ENCODE measurements at places on chromosomes 16 and 17.

DNA sequence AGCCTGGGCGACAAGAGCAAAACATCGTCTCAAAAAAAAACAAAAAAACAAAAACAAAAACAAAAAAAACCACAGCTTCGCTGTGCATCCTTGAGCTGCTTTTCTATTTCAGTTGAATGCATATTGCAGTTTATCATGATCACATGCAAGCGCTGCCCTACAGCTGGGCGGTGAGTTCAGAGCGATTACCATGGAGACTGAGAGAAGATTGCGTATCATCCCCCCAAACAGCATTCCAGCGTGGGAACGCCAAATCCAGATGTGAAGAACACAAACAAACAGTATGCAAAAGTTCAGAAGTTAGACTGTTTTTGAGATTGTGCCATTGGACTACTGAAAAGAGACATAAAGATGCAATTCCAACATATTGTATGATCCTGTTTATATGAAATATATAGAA lies 15.1 kb upstream of the SLC52A1 start:
- DNase-seq, result no peak

DNA sequence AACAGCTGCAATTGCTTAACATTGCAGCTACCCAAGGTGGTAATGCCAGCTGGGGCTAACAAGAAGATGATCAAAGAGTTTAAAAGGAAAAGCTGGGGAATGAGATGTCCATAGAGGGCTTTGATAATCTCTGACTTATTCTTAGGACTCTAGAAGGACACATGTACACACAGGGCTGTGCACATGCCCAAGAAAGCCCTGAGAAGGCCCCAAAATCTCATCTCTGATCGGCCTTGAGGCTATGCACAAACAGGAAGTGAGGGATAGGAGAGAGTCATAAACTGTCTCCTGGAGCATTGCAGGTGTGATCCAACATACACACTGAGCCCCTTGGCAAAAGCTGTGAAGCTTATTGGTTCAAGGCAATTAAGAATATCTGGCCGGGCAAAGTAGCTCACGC lies 17.2 kb upstream of the RABEP1 start:
- DNase-seq, result no peak

- no peak for DNase-seq
Measured at GRCh38 chr16:79449900-79450299, 150.6 kb downstream of the MAF start.

GRCh38 chr17:10738521-10739258 lies 8.9 kb upstream of the TMEM220 start:
- no peak for DNase-seq

- DNase-seq, result no peak
Measured at GRCh38 chr17:62899361-62899760, 66.7 kb upstream of the TANC2 start.

GRCh38 chr16:68000450-68000849 lies 1.2 kb upstream of the DPEP2 start:
- no peak for DNase-seq

GRCh38 chr17:50685691-50686493 lies 21.8 kb downstream of the ANKRD40 start:
- DNase-seq, result no peak

GRCh38 chr17:65389949-65390348 lies 171.5 kb downstream of the AXIN2 start:
- peak; percentile 33 for DNase-seq

DNA sequence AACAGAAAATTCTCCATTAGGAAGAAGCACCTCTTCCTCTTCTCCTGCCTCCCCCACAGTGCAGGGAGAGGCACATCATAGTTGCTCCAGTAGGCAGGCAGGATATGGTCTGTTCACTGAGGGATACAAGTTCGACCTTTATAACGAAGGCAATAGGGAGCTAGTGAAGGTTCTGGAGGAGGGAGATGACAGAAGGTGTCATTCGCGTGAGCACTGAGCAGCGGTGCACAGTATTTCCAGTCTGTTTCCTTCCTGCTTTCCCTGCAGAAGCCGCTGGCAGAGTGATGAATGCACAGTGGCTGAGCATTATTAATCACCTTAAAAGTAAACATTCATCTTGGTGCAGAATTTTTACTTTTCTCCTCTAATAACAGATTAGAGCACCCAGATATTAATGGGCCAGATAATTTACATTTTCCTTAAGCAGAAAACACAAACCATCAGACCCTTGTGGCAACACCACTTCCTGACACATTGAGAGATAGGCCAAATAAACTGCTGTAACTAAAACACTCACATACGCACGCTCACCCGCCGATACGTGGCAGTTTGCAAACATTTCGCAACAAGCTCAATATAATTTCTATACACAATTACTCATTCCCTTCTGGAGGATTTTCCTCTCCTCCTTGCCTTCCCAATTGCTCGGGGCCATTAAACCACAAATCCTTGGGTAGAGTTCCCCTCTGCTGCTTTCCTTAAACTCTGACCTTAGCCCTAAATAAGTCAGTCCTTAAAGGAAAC lies 69.5 kb downstream of the AIPL1 start:
- no peak for DNase-seq

GRCh38 chr17:1294157-1294717 lies 14.8 kb downstream of the TRARG1 start:
- DNase-seq, result no peak

DNA sequence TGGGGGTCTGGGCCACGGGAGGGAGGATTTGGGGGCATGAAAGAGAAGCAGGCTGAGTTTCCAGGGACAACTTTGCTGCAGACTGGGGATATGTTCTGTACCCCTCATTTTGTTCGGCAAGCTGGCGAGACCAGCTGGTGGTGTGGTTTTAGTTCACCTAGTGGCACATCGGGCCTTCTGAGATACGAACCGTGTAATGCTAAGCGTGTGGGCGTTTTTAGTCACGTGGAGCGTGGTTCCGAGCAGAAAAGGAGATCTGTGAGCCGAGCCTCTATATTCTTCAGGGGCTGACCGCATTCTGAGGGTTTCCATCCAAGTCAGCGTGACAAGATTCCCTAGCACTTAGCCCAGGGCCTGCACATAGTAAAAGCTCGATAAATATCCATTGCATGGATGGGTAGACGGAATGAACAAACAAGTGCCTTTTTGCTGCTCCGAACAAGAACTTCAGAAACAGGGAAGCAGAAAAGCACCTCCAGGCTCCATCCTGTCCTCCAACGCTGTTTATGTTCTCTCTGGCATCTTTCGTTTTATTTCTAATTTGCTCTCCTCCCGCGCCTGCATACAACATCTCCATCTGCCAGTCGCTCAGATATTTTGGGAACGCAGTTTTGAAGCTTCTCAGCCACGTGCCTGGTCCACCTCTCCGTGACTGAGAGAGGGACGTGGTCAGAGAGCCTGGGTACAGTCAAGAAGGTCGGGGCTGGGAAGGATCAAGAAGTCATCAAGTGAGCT lies 5.8 kb downstream of the SYT17 start:
- no peak for DNase-seq

GRCh38 chr16:81796583-81797346 lies 17.7 kb downstream of the PLCG2 start:
- DNase-seq, result no peak

DNA sequence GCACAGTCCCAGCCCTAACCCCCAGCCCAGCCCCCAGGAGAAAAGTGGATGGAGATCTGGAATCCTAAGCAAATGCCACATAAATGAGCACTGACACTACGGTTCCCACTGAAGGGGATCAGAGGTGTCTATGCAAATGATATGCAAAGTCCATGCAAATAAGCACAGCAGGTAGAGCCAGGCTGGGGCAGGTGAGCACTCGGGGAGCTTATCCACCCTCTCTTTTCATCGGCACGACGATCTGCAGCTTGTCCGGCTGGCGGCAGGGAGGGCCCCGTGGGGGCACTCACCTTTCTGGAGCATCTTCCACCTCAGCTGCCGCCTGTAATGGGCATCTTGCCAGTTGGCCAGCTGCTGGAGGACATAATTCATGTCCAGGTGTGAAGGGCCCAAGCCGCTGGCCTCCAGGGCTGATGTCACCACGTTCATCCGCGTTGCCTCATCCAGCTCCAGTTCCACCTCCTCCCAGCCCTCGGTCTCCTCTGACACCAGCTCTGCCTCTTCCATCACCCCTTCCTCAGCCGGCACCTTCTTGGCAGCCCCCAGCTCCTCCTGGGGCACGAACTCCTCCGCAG lies 9.9 kb downstream of the HAP1 start:
- DNase-seq, result no peak
